ENCODE measurements at places on chromosomes 7 and 10. TPM values are rescaled to one million over a fixed set of nuclear protein-coding genes. Genes with fewer than 3 reads are reported as not detected.

R3HCC1L gene
- total RNA-seq, result 13.0 TPM

CCL26 gene
- 1.7 TPM for total RNA-seq

AMZ1 gene
- total RNA-seq, result 0.28 TPM

DOCK1 gene
- total RNA-seq, result 29.8 TPM

IFIT3 gene
- total RNA-seq, result 17.2 TPM

FAM20C gene
- 27.1 TPM for total RNA-seq

KCNH2 gene
- 1.7 TPM for total RNA-seq

ITIH2 gene
- not detected for total RNA-seq

TNS3 gene
- 95.2 TPM for total RNA-seq

TRIM50 gene
- not detected for total RNA-seq

FBXO24 gene
- total RNA-seq, result 0.48 TPM

ADAP1 gene
- 33.3 TPM for total RNA-seq

LIPJ gene
- not detected for total RNA-seq

BRAF gene
- total RNA-seq, result 7.7 TPM

SLC18A3 gene
- total RNA-seq, result not detected

TRPV5 gene
- not detected for total RNA-seq

ZDHHC6 gene
- total RNA-seq, result 33.4 TPM

PTPRZ1 gene
- total RNA-seq, result not detected

ZNF394 gene
- total RNA-seq, result 26.8 TPM

PLAC9 gene
- total RNA-seq, result not detected

LRRC17 gene
- 845 TPM for total RNA-seq

EGFR gene
- 79.3 TPM for total RNA-seq

STN1 gene
- total RNA-seq, result 33.1 TPM

TMEM236 gene
- total RNA-seq, result 0.05 TPM

CALML3 gene
- total RNA-seq, result not detected

GBX1 gene
- 0.41 TPM for total RNA-seq

BTBD16 gene
- total RNA-seq, result not detected

CPVL gene
- total RNA-seq, result 30.2 TPM

TDRD1 gene
- total RNA-seq, result 0.02 TPM

ATP6V0E2 gene
- total RNA-seq, result 89.3 TPM

IDI2 gene
- total RNA-seq, result not detected

SPDYE5 gene
- not detected for total RNA-seq

COL26A1 gene
- total RNA-seq, result not detected

ADCYAP1R1 gene
- total RNA-seq, result 0.16 TPM

RELN gene
- 0.02 TPM for total RNA-seq

DPCD gene
- total RNA-seq, result 83.0 TPM

OR13A1 gene
- total RNA-seq, result not detected

CC2D2B gene
- total RNA-seq, result 0.12 TPM

FOXP2 gene
- 0.12 TPM for total RNA-seq

PLEKHS1 gene
- not detected for total RNA-seq

TAC1 gene
- total RNA-seq, result not detected
